ENCODE measurements at places on chromosomes 1 and 21.

DNA sequence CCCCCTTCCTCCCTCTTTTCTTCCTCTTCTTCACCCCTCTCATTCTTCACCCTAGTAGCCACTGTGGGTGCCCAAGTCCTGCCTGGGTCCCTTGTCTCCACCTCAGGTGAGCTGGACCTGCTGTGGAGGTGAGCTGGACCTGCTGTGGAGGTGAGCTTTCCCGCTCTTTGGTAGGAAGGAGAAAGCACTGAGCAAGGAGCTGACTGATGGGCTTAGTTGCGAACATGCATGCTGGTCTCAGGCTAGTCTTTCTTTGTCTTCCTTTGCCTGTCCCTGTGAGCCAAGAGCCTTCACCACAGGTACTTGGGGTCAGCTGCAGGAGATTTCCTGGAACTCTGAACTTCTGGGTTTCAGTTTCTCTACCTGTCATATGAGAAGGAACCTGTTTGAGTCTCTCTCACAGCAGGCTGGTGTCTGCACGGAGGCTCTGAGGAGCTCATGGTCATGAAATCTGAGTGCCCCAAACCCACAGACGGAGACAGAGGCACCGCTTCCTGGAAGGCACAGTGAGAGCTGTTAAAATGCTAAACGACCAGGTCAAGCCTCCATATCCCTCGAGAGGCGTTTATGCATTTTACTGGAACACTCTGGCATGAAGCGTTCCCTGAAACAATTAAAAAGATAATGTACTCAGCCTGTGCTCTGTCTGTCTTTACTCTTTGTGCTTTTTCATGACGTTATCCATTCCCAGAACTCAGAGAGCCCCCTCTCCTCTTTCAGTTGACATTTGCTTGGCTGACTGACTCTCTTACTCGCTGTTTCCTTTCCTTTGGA, 69.5 kb downstream of the RHOU start:
- DNase-seq, result no peak

GRCh38 chr21:16579538-16579937, 849.8 kb downstream of the USP25 start:
- DNase-seq, result no peak

DNA sequence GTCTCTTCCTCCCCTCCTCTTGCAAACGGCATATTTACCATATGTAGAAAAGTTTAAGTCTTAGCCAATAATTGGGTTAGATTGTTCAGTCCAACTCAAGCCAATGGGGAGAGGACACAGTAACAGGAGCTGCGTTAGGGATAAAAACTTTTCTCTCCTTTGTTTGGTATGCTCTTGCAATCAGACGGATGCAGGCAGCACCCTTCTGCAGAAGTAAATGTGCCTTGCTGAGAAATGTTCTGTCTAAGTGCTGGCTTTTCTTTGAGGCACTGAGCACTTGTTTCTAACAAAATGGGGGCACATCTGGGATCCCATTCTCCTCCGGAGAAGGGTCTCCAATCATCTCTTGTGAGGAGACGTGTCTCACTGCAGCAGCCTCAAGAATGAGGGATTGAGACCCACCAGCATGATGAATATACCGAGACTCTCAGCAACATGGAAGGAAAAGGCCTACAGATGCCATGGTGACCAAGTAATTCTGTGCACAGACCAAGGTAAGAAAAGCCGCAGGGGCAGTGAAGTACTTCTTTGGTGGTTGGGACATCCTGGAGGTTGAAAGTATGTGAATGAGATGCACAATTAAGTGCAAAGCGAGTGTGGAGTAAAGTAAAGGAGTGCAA, 20.7 kb upstream of the GNG4 start:
- no peak for DNase-seq

DNA sequence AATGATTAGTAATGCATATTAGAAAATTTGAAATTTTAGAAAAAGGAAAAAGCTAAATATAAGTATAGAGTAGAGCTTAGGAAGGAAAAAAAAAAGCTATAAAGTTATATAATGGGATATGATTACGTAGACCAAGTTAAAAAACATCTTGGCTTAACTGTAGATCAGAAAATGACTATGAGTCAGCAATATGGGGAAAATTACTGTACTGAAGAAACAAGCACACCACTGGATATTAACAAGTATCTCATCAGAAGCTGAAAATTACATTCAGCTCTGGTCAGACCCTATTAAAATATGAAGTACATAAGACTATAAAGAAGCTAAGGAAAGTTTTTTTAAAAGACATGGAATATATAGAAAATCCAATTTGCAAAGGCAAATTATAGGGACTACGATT, 19.5 kb downstream of the DNAJC8 start:
- no peak for DNase-seq

DNA sequence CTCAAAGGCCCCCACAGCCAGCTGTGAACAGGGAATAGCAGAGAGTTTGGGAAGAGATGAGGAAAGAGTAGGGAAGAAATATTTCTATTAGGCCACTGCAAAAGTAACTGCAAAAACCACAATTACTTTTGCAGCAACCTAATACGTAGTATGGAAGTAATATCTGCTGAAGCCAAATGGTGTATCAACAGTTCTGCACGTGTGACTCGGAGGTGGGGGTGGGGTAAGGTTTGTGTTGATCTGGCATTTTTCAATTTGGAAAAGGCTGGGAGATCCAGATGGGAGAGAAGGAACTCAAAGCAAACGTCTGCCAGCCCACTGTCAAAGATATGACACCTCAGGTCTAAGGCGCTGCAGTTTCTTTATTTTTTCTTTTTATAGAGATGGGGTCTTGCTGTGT, 11.1 kb upstream of the ZNF436 start:
- no peak for DNase-seq
